ENCODE measurements at places on chromosomes 2 and 18.

- no peak for DNase-seq
These were observed 71.6 kb downstream of the SDC1 start for GRCh38 chr2:20153131-20153851.

DNA sequence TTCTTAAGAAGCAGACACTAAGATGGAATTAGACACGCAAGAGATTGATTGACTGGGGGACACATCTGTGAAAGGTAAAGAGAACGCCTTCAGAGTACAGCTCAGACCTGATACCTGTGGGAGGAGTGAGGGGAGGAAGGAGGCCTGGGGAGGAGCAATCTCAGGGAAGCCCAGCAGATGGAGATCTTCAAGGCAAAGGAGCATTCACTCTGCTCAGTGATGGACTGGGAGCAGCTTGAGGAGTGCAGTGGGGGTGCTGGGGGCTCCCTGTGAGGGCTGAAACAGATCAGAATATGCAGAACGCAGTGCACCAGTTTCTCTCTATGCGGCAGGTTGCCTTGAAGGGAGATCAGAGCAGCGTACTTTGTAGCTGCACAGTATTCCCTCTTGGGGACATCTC is 103.7 kb upstream of the ATP8B1 start:
- DNase-seq: no peak

GRCh38 chr2:164766216-164766953 is 75.2 kb downstream of the COBLL1 start:
- DNase-seq: no peak

- DNase-seq: no peak
These were observed 39.1 kb downstream of the CYRIA start for GRCh38 chr2:16626497-16626896.

DNA sequence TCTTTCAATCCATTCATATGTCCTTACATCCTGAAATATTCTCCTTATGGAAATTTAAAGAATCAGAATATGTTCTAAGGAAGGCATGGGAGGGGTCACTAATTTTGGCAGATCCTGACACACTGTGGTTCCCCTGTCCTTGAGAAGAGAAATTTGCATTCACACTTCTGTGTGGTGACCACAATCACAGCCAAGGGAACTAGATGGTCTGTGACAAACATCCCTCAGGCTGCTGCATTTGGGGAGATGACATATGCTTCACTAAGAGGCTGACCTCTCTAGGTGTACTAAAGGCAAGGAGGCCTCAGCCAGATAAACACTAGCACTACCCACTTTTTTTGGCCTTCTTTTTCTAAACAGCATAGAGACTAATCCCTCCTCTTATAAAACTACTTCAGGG is 129.6 kb downstream of the MREG start:
- DNase-seq: no peak

DNA sequence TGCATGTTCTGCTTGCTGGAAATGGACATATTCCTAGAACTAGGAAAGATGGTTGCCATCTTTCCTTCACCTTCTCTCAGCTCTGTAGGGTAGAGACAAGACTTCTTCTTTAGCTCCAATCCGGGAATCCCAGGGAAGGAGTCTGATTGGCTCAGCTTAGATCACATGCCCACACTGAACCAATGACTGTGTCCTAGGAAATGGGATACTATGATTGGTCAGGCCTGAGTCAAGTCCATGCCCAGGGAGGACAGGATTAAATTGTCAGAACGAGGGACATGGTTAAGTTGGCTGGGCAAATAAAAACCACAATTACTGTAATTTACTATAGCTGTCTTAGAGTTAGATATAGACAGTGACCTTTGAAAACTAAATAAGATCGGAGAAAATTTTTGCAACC is 31.4 kb downstream of the SEMA4F start:
- DNase-seq: no peak

GRCh38 chr18:58671632-58672564 is 633 bp downstream of the MALT1 start:
- peak; percentile 81 for DNase-seq

GRCh38 chr2:10054976-10055375 is 11.6 kb downstream of the KLF11 start:
- no peak for DNase-seq

- no peak for DNase-seq
These were observed 34.1 kb upstream of the KCNF1 start for GRCh38 chr2:10877651-10878111.

DNA sequence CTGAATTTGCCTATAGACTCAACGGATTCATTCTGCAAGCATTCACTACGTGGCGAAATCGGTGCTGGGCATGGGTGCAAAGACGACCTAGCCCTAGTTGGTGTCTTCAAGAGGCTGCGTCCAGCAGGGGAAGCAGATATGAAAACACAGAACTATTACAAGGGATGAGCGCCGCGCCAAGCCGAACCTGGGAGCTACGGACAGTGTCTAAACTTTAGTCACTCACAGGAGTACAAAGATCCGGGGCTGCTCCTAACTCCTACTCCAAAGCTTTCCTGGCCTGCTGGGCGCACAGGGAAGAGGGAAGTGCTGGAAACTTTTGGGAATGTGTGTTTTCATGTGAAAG is 732 bp upstream of the ANXA4 start:
- peak; percentile 76 for DNase-seq

- DNase-seq: no peak
These were observed 45.8 kb upstream of the ID2 start for GRCh38 chr2:8636041-8636491.

DNA sequence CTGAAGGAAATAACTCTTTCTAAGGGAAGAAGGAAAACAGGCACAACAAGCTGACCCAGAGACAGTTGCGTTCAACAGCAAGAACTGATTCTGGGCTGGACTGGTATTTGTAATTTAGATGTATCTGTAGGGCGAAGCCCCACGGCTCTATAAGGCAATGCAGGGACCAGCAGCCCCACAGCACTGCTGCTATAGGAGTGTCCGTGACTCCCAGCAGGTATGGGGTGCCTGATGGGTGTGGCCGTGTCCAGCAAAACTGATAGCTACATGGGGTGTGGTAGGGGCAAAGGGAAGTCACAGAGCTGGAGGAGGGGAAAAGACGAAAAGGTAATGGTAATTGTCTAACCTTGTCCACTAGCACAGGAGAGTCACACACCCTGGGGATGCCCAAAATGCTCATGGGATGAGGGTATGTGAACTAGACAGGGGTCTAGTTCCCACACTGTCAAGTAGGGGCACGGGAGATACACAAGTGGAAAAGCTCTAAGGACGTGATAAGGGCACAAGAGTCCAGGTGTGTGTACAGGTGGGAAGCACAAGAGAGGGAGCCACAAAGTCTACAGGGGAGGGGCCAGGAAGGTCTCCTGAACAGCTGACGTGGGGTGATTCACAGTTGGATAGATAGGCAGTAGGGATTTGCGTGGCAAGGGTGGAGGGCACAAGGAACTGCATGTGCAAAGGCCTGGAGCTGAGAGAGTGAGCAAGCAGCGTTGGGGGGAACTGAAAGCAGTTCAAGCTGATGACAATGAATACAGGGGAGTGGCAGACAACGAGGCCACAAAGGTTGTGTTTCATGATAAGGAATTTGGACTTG is 48.5 kb upstream of the ASPRV1 start:
- DNase-seq: no peak

GRCh38 chr2:168156661-168157060 is 90.7 kb downstream of the STK39 start:
- no peak for DNase-seq

DNA sequence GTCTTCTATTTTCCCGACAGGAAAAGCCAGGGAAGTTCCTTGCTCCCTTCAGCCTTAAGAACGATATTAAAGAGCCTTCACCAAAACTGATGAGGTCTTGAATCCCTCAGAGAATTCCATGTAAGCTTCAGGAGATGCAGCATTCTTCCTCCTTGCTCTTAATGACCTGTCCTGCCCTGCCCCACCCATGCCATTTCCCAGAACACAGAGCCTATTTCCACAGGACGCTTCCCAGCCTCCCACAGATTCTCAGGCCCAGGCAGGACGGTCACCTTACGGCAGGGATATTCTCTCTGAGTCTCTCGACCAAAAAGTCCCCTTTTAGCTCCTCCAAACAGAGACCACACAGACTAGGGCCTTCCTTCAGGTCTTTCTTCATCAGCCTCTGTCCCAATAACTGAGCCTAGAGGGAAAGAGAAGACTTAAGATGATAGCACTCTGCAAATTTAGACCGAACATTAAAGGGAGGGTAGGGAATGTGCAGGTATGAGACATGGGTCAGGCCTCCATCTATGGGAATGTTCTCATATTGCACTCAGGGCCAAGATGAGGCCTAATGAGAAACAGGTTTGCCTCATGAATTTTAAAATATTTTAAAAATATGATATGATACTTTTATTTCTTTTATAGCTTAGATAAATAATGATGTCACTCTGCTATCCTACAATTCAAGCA is 62.1 kb downstream of the COBLL1 start:
- no peak for DNase-seq
